GM10248 (cell line): ENCODE measurements at places on chromosomes 7 and 10.

- no peak for DNase-seq
Measured at GRCh38 chr7:135333200-135333599, 99.6 kb downstream of the STRA8 start.

GRCh38 chr7:16419859-16420258, 1.5 kb downstream of the CRPPA start:
- no peak for DNase-seq

DNA sequence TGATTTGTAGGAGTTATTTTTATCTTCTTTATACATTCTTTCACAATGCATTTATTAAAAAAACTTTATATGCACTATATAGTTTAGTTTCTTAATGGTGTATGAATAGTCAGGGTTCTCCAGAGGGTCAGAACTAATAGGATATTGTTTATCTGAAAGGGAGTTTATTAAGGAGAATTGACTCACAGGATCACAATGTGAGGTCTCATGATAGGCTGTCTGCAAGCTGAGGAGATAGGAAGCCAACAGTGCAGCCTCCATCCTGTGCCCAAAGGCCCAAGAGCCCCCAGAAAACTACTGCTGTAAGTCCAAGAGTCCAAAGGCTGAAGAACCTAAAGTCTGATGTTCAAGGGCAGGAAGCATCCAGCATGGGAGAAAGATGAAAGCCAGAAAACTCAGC, 192.8 kb upstream of the AHR start:
- DNase-seq, result no peak

DNA sequence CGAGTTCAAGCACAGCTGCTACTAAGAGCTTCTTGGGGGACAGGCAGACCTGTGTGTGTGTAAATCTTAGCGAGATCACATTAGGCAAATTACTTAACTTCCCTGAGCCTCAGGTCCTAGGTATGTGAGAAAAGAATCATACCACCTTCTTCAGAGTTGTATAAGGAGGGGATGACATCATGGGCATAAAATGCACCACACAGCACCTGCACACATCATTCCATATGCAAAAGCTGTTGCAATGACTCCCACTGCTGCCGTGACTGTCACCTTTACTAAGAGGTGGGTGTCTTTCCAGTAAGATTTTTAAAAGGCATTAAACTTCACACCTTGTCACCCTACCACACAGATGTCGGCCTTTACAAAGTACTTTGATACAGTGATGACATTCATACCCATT, 146.0 kb downstream of the FANK1 start:
- DNase-seq, result peak; percentile 15

DNA sequence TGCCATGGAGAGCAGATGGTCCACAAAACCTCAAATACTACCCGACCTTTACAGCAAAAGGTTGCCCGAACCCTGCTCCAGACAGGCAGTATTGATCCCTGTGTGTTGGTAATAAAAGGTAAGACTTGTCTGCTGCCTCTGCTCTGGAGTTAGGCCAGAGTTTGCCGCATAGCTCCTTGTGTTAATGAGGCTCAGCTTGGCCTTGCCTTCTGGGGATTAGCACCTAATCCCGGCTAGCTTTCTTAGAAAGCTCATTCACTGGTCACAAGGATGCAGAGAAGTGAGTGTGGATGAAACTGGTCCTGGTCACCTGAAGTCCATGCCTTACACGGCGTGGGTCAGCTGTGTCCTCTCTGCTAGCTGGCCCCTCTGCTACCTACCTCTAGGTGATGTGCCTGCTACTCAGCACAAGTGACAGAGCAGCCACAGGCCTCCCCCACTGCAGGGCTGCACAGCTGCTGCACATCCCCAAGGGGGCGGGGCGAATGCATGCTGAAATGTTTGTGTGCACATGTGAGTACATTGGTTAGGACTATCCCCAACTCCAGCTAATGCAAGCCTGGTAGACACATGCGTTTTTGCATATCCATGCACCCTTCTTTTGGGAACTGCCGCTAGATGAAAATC, 31.7 kb upstream of the SYPL1 start:
- no peak for DNase-seq

- DNase-seq, result no peak
Measured at GRCh38 chr10:128686630-128687278, 560.5 kb upstream of the MKI67 start.

DNA sequence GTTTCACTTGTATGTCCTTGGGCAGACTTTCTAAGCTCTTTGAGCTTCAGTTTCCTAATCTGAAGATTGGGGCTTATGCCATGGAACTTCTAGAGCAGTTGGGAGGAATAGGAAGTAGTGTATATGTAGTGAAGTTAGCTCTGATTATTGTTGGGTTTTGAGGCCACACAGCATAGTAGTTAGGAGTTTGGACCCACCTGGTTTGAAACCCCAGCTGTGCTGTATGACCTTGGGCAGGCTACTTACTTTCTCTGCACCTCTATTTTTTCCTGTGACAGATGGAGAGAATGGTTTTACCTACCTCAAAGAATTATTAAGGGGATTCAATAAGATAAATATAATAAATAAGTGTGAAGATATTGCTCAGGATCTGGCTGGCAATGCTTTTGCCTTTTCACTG, 61.4 kb upstream of the ADRB1 start:
- no peak for DNase-seq

GRCh38 chr10:100741378-100742075, 3.9 kb upstream of the PAX2 start:
- DNase-seq, result no peak

- no peak for DNase-seq
Measured at GRCh38 chr7:26340476-26341018, 48.9 kb downstream of the SNX10 start.

- no peak for DNase-seq
Measured at GRCh38 chr10:77311186-77311585, 326.4 kb downstream of the KCNMA1 start.

- DNase-seq, result peak; percentile 3
Measured at GRCh38 chr10:78473006-78473405, 439.3 kb downstream of the RPS24 start.

DNA sequence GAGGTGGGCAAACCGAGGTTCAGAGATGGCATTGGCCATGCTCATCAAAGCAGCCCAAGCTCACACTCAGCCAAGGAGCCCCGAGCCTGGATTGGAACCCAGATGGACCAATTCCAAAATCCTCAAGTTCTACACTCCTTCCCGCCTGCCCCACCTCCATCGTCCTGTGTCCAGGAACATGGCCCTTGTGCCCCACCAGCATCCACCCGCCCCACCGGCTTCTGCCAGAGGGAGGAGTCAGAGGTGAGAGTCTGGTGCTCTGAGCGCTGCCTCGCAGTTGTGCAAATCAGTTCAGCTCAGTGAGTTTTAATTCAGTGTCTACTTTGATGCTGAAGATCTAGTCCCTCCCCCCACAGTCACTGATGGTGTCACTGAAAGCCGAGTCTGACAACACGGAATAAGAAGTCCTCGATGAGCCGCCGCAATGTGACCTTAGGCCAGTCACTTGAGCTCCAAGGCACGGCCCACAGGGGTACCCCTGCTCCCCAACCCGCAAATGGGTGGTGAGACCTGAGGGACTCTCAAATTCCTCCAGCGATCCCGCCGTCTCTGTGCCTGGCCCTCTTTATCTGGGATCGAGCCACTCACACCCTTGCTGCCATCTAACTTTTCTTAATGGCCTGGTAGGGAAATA, 26.3 kb downstream of the PRKAG2 start:
- no peak for DNase-seq

DNA sequence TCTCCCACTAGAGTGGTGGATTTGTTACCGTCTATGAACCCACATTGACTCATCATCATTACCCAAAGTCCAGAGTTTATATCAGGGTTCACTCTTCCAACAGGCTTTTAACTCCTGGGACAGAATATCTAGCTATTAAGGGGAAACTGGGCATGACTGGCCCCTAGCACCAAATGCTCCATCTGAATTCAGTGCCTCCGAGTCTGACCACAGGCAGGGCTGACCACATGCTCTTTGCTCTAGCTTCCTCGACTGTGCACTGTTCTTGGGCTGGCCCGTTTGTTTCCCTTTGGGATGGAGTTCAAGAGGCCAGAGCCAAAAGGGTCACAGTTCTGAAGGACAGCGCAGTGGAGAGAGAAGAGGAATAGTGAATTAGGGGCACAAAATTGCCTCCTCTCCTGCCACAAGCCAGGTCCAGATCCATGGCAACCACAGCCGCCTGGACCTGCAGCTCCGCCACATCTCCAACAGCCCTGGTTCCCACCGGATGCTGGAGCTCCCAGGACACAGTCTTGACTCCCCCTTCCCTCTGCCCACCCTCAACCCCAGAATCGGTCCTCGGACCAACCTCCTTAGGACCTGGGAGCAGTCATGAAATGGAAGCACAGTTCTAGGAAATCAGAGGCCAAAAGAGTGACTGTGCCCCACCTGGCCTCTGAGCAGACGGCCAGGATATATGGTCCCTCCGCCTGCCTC, 16.2 kb downstream of the CAMK2G start:
- no peak for DNase-seq

DNA sequence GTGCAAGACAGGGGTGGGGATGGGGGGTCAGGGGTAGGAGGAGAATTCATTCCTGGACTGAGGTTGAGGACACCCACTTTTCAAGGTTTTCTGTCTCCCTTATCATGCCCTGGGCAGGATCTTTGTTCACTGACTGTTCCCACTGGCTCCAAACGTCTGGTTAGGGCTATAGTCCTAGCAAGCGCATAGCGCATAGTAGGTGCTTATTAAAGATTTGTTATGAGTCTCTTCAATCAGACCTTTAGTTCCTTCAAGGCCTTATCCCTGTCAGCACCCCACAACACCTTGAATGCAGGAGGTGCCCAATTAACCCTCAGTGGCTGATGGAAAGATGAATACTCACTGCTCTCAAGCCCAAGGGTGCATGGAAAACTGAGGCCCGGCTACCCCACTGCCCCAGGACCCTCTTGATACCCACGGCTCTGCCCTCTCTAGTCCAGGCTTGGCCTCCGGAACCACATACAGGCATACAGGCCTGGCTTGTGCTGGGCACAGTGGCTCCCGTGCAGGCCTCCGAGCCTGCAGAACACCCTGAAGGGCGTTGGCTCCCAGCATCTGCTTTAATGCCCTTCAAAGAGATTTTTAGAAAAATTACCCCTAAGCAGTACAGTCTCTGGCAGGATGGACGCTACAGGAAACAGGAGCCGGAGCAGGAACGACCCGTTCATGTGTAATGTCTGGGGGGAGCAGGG, 177.7 kb downstream of the SH3PXD2A start:
- DNase-seq, result no peak

- DNase-seq, result no peak
Measured at GRCh38 chr10:52443419-52444388, 129.6 kb downstream of the DKK1 start.

DNA sequence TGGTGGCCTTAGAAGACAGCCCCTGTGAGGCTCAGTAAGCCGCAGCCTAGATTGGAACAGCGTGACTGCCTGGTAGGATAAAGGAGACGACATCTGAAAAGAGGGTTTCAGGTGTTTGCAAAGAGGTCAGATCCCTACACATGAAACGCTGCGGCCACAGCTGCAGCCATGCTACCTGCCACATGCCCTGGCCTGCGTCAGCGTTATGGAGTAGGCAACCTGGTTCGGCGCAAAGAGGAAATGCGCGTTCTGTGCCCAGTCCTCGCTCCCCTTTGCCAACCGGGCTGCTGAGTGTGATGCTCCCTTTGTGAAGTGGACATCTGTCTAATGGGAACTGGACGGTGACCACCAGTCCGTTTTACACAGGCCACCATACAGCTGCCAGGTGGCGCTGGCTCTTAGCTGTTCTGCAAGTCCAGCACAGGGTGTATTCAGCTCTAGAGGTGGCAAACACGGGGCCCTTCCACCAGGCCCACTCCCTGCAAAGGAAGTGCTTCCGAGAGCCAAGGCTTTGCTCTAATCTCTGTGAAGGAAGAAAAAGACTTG, 160.3 kb downstream of the CELF2 start:
- no peak for DNase-seq

GRCh38 chr7:120617275-120617674, 240.7 kb downstream of the TSPAN12 start:
- DNase-seq, result no peak

GRCh38 chr7:158317238-158318205, 270.1 kb downstream of the PTPRN2 start:
- no peak for DNase-seq

GRCh38 chr7:157033483-157034473, 23.3 kb upstream of the MNX1 start:
- DNase-seq, result no peak

DNA sequence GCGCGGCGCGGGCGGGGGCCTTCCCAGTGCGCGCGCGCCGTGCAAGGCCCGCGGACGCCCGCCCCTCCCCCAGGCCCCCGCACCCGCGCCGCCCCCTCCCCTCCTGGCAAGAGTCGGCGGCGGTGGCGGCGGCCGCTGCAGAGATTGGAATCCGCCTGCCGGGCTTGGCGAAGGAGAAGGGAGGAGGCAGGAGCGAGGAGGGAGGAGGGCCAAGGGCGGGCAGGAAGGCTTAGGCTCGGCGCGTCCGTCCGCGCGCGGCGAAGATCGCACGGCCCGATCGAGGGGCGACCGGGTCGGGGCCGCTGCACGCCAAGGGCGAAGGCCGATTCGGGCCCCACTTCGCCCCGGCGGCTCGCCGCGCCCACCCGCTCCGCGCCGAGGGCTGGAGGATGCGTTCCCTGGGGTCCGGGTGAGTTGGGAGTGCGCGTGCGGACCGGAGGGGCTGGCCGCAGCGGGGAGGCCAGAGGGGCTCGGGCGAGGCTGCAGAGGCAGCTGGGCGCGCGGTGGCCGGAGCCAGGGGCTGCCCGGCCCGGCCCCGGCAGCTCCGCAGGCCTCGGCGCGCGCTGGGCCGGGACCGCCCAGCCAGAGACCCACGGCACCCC, at the start of gene BMPR1A:
BMPR1A (plus strand) TSS at position 109 of the 602 bp plus-strand sequence. CDS start 119,400 bp downstream, outside the sequence.
- DNase-seq, result peak; percentile 35

DNA sequence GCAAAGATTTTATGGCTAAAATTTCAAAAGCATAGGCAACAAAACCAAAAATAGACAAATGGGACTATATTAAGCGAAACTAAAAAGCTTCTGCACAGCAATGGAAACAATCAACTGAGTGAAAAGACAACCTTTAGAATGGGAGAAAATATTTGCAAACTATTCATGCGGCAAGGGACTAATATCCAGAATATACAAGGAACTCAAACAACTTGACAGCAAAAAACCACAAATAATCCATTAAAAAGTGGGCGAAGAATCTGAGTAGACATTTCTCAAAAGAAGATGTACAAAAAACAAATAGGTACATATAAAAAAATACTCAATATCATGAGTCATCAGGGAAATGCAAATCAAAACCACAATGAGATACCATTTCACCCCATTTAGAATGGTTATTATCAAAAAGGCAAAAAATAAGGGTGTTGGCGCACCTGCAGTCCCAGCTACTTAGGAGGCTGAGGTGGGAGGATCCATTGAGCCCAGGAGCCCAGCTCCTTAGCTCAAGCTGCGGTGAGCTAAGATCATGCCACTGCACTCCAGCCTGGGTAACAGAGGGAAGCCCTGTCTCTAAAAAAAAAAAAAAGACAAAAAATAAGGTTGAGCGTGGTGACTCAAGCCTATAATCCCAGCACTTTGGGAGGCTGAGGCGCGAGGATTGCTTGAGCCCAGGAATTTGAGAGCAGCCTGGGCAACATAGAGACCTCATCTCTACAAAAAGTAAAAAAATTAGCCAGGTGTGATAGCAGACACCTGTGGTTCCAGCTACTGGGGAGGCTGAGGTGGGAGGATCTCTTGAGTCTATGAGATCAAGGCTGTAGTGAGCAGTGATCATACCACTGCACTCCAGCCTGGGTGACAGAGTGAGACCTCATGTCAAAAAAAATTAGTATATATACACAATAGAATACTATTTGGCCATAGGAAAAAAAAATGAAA, 4.2 kb upstream of the CCM2 start:
- DNase-seq, result no peak

GRCh38 chr7:113891828-113892227, 27.0 kb downstream of the PPP1R3A start:
- no peak for DNase-seq
